Right cardiac atrium (tissue), 5 donors: ENCODE measurements at places on chromosomes 3 and 15.

DNA sequence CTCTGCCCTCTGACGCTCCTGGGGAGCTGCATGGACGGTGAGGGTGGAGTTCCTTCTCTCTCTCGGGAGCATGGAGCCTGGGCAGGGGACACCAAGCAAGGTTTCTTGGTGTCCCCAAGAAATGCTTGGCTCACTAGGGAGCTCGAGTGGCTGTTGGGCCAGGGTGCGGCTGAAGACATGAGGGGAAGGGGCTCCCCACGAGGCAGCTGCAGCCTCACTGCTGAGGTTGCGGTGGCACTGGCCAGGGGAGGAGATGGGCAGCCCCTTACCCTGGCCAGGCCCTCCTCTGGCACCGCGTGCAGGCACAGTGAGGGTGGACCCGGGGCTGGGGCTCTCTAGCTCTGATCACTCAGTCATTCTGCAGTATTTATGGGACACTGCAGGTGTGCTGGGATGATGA lies 43.5 kb upstream of the SLC41A3 start:
- DNase-seq, result peak; percentile 33

- no peak for DNase-seq
These were observed 299.7 kb upstream of the LMCD1 start for GRCh38 chr3:8201886-8202285.

GRCh38 chr3:49343163-49343562 lies 3.3 kb upstream of the USP4 start:
- no peak for DNase-seq

DNA sequence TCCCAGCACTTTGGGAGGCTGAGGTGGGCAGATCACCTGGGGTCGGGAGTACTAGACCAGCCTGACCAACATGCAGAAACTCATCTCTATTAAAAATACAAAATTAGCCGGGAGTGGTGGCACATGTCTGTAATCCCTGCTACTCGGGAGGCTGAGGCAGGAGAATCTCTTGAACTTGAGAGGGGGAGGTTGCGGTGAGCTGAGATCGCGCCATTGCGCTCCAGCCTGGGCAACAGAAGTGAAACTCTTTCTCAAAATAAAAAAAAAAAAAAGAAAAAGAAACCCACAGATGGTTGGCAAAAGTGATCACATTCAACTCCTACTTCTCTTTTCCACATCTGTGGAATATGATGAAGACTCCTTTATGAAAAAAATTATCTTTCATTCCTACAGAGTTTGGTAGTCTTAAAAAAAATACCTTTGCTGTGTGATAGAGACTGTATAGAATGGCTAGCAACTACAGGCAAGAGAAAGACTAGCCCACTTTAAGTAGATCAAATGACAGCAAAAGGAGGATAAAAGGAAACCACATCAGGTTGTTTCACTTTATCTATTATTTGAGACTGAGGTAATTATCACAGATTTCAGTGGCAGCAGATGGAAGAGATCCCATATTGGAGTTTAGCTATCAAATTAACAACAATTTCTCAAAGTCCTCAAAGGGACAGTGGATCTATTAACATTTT lies 172.9 kb upstream of the TSPAN3 start:
- DNase-seq, result no peak

- no peak for DNase-seq
These were observed 549.9 kb upstream of the DPPA4 start for GRCh38 chr3:109887293-109887692.

GRCh38 chr3:36733162-36733696 lies 31.1 kb downstream of the DCLK3 start:
- DNase-seq, result no peak

DNA sequence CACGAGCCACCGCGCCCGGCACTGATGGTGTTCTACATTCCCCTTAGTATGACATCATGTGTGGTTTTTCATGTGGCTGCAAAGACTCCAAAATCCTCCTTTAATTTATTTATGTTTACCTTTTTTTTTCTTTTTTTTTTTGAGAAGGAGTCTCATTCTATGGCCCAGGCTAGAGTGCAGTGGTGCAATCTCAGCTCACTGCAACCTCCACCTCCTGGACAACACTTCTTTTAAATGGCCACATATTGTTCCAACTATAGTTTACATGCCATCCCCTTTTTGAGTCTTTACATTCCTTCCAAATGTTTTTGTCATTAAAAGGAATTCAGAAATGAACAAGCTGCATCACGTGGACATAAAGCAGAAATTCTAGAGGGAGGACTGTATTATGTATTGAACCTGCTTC lies 10.3 kb upstream of the CDV3 start:
- DNase-seq, result no peak

DNA sequence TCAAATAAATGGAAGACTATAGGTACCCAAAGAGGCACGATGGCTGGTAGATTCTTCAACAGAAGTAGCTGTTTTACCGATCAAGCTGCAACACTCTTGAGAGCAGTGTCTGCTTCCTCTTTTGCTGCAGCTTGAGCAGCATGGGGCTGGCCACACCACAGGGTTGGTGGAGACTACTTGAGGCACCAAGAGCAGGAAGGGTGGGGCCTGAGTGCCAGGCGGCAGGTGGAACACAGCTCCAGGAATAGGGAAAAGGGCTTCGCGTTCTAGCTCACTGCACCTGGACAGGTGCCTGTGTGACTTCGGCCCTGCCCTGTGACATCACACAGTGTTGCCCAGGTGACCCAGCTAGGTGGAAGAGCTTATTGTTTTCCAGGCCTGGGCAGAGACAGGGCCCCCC lies at the start of gene CCDC33:
CCDC33 (plus strand) TSS at position 365 of the 400 bp plus-strand sequence. CDS start 394 bp downstream, outside the sequence.
- DNase-seq, result no peak

DNA sequence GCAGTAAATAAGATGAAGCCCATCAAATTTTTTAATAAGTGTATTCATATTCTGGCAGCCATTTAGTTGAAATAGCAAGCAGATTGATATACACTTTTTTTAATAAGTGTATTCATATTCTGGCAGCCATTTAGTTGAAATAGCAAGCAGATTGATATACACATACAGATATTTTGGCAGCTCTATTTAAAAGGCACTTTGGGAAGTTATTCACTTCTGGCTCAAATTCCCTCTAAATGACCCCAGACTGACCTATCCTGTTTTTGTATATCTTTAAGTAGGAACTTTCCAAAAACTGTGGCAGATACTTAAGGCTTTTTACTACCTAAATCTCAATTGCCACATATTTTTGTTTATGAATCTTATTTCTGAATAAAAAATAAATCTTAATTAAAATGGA lies 122.3 kb downstream of the PLD1 start:
- no peak for DNase-seq

DNA sequence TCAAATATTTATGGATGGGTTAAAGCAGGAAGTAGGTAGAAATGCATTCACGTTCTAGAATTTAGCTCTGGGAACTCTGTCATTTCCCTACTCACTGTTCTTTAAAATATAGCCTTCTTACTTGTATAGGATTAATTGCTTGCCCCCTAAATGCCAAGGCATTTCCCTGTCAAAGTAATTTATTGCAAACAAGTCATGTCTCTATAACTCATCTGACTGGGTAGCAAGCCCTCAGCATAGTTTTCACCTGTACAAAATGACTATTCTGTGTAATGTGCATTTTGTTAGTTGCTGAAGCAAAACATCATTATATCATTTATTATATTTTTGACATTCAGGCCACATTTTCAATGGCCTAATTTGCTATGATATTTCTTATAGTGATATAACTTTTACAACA lies 1308.2 kb upstream of the EPHA6 start:
- DNase-seq, result no peak

- no peak for DNase-seq
These were observed 598.2 kb downstream of the NAALADL2 start for GRCh38 chr3:175457301-175457700.

GRCh38 chr3:112908252-112908651 lies 61.6 kb upstream of the CD200R1L start:
- DNase-seq, result no peak

DNA sequence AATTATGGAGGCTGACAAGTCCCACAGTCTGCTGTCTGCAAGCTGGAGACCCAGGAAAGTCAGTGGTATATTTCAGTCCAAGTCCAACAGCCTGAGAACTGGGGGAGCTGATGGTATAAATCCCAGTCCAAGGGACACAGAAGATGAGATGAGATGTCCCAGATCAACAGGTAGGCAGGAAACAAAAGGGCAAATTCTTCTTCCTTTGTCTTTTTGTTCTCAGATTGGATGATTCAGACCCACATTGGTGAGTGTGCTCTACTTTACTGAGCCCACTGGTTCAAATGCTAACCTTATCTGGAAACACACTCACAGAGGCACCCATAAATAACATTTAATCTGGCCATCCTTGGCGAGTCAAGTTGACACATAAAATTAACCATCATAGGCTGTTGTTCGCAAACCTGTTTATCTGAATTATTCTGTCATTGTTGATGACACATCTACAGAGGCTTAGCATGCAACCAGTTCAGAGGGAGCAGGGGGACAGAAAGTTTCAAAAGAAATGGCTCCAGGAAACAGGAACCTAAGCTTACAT lies 62.7 kb upstream of the ITGA11 start:
- no peak for DNase-seq

DNA sequence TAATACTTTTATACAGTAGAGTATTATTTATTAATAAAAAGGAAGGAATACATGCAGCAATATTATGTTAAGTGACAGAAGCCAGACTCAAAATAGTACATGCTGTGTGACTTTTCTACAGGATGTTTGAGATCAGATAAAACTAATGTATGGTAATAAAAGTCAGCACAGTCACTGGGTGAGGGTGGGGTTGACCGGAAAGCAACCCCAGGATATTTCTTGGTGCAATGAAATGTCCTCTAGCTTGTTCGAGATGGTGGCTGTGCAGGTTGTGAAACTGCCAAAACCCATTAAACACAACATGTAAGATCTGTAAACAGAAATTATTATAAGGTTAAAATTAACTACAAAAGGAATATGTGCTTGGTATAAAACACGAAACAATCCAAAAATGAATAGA lies 20.8 kb upstream of the ALDH1L1 start:
- DNase-seq, result no peak

GRCh38 chr15:98646546-98647025 lies 1.8 kb upstream of the IGF1R start:
- DNase-seq, result no peak

GRCh38 chr3:151890721-151891141 lies 17.3 kb downstream of the SUCNR1 start:
- DNase-seq, result no peak

DNA sequence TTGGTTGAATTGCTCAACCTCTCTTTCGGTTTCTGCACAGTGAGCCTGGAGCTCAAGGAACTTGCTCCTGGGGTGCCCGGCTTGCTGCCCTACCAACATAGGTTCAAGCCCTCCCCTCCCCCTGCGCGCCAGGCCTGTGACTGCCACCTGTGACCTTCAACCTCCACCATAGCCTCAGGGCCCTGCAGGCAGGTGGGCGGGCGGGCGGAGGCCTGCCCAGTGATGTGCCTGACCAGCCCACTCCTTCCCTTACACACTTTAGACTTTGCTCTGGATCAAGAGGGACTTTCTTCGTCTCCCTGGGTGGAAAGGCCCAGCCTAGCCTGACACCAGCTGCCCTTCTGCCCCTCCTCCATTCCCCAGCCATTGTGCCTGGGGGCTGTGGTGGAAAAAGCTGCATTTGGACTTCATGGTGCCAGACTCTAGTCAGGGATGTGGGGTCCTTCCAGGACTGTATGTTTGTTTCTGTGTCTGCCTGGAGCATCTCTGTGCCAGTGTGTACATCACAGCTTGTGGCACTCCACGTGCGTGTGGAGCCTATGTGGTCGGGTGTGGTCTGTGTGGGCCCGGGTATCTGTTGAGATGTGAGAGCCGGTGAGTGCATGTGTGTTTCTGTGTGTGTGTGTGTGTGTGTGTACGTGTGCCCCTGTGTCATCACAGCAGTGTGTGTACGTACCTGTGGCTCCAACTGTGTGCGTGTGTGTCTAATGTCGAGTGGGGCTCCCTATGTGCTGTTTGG lies 9.5 kb downstream of the PRKCD start:
- no peak for DNase-seq

GRCh38 chr15:59587085-59587826 lies 24.3 kb upstream of the GCNT3 start:
- DNase-seq, result no peak

DNA sequence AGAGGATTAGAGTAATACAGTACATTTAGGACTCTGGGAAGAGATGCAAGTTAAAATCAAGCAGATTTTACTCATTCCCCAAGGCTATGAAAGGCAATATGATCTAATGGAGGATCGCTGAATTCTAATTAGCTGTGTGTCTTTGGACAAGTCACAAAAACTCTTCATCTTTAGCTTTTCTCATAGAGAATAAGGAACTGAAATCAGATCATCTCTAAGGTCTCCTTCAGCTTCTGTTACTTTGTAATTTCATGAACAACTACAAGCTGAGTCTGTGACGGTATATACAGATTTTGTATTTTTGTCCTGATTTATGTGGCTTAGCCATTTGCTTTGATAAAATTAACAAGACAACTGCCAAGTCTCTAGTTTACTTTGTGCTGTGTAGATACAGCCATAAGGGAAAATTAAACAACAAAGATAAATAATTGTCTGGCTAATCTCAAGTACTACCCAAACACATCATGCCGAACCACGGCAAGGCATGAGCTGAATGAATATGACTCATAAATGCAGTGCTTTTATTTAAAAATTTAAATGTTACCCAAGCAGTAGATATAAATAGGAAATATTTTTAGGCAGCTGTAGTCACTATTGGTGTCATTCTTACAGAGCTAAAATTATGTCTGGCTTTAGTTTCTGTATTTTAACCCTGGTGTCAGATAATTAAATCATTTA lies 81.5 kb downstream of the GAP43 start:
- no peak for DNase-seq

GRCh38 chr3:149245738-149246451 lies 24.3 kb upstream of the CP start:
- DNase-seq, result no peak

GRCh38 chr3:128706086-128706615 lies 19.8 kb upstream of the RAB7A start:
- DNase-seq, result no peak

DNA sequence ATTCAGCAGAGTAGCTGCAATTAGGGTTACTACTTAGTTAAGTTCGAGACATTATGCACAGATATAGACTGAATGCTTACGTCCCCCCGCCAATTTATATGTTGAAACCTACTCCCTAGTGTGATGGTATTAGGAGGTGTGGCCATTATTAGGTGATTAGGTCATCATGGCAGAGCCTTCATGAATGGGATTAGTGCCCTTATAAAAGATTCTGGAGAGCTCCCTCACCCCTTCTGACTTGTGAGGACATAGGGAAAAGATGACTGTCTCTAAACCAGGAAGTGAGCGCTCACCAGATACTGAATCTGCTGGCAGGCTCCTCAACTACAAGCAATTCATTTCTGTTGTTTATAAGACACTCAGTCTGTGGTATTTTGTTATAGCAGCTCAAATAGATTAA lies 25.6 kb upstream of the TEX9 start:
- no peak for DNase-seq

DNA sequence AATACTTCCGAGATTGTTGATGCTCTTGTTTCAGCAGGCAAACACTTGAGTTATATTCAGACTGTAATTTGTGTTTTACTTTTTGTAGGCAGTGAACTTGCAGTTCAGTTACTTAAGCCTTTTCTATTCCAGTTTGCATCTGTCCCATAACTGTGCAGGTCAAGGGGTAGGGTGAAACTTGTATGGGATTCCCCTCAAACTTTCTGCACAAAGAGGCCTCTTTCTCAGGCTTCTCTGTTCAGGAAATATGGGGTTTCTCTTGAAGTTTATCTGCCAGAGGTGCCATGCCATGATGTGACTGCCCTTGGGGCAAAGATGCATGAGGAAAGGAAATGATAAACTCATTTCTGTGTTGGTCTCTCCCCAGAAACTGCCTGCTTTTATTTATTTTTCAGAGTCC lies 66.7 kb downstream of the SLC24A1 start:
- no peak for DNase-seq
